Muscle of leg (tissue), 16 donors: ENCODE measurements at places on chromosomes 3 and 15. TPM values are rescaled to one million over a fixed set of nuclear protein-coding genes. Genes with fewer than 3 reads are reported as not detected.
A peak's percentile ranks its signal among the peaks of the same experiment; 100 is the strongest.

Gene MME
- 16.1 TPM for total RNA-seq

Gene GASK1A
- total RNA-seq: 14.6 TPM

Gene SPSB4
- 13.1 TPM for total RNA-seq

Gene NIT2
- total RNA-seq: 26.0 TPM

Gene SEMA3G
- 10.8 TPM for total RNA-seq

Gene ANKUB1
- total RNA-seq: not detected

Gene SRGAP3
- 20.2 TPM for total RNA-seq

DNA sequence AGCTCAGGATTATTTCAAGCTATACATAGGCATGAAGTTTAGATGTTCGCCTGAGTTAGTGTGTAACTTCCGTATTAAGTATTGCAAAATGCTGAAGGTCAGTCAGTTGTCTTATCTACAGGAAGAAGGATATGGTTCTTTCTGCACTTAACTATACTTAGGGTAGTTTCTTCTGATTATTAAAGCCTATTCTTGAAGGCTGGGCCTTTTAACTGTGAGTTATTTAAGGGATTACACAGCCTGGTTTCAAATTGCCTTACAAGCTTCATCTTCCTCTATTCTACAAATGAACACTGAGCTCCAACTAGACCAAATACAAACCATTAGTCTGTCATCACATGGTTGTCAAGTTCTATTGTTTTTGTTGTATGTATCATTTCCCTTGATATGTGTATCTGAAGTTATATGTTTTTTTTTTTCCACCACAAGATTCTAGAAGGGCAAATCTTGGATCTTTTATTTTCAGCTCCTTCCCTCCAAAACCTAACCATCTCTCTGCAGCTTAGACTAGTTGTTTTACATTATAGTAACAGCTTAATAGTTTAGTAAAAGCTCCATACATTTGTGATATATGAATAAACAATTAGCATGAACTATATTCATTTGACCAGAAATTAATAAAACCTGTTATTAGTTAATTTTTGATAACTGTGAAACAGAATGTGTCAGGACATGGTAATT lies 272.9 kb upstream of the KCNMB2 start:
- H3K4me1 ChIP-seq: no peaks in the 10 kb centered on the region
- DNase-seq: no peak
- H3K27me3 ChIP-seq: no peaks in the 10 kb centered on the region

GRCh38 chr15:52020221-52021085 lies 1.4 kb downstream of the MAPK6 start:
- peak; percentile 79 for DNase-seq
- H3K36me3 ChIP-seq: no peaks in the 10 kb centered on the region
- peak overlapping the region; percentile 71 for H3K4me3 ChIP-seq
- H3K27me3 ChIP-seq: no peaks in the 10 kb centered on the region
- peaks cover 10% of the 10 kb centered on the region for H3K4me1 ChIP-seq

GRCh38 chr15:89686522-89686921 lies 4.0 kb downstream of the PEX11A start:
- no peak overlapping the region for H3K4me3 ChIP-seq
- no peak overlapping the region for H3K27ac ChIP-seq
- peaks cover 6% of the 10 kb centered on the region for H3K36me3 ChIP-seq
- H3K27me3 ChIP-seq: no peaks in the 10 kb centered on the region
- peaks cover 6% of the 10 kb centered on the region for H3K4me1 ChIP-seq

DNA sequence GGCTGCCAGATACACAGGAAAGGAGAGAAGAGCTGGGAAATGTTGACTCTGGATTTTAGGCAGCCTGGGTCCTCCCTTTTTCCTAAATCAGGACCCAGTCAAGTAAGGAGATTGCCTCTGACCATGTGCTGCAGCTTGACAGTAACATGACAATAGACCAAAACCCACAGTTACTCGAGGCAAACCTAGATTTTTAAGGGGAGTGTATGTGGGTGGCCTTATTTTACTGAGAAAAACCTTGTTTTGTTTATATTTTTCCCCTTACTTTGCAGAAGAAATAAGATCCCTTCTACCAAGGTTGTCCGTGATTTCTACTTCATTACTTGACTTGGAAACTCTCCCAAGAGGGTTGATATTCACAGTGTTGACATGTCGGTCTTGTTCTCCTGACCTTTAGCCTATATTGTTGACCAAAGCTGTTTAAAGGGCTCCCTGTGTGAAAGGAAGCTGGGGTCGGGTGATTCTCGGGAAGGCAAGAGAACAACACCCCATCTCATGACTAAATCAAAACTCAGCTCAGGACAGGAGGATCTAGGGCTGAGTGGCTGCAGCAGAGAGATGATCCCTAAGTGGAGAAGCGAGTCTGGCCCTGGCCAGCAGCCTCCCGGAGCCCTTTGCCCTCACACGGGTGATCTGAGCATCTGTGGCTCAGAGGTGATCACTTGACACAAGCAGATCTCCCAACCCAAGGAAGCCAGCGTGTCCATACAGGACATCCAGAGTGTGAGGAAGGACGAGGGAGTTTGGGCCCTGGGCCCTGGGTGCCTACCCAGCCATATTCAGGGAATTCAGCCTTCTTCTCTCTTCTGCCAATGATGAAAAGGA lies 31.0 kb upstream of the SLCO2A1 start:
- H3K4me3 ChIP-seq: no peak overlapping the region
- peaks cover 2% of the 10 kb centered on the region for H3K27me3 ChIP-seq
- DNase-seq: peak; percentile 27
- H3K4me1 ChIP-seq: peaks cover 23% of the 10 kb centered on the region
- no peaks in the 10 kb centered on the region for H3K36me3 ChIP-seq

GRCh38 chr3:191254098-191254873 lies 55.2 kb downstream of the OSTN start:
- H3K27ac ChIP-seq: no peak overlapping the region
- H3K27me3 ChIP-seq: no peaks in the 10 kb centered on the region
- no peaks in the 10 kb centered on the region for H3K4me1 ChIP-seq
- H3K4me3 ChIP-seq: no peak overlapping the region
- H3K36me3 ChIP-seq: no peaks in the 10 kb centered on the region
- DNase-seq: no peak

DNA sequence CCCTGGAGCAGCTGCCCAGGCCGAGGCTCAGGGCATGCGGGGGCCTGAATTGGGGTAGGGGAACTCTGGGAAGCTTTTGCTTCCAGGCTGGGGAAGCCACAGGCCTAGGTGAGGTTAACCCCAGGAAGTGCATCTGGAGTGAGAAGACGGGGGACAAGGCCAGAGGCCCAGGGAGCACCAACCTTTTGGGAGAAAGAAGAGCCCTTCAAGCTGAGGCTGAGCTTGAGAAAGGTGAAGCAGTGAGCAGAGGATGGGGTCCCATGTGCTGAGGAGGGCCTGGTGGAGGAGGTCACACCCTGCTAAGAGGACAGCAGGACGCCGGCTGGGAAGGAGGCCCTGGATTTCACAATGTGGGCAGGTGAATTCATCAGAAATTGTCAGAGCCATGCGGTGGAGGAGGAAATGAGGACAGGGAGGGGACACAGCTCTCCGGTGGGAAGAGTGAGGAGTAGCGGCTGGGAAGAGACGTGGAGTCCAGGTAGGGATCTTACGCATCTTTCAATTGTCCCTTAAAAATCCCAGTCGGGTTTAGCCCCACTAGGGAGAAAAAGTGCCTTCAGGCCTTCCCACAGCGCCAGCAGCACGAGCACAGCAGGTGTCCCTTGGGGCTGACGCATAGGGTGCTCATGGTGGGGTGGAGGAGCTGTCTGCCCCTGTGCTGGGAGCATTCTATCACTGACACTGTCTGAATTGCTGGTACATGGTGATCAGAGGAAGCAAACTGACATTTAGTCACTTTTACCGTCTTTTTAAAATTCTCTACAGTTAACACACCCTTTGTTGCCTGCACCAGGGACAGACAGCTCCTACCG lies 50.9 kb downstream of the HCN4 start:
- H3K27me3 ChIP-seq: peaks cover 11% of the 10 kb centered on the region
- no peak overlapping the region for H3K27ac ChIP-seq
- no peaks in the 10 kb centered on the region for H3K36me3 ChIP-seq
- no peak for DNase-seq
- H3K4me3 ChIP-seq: no peak overlapping the region

DNA sequence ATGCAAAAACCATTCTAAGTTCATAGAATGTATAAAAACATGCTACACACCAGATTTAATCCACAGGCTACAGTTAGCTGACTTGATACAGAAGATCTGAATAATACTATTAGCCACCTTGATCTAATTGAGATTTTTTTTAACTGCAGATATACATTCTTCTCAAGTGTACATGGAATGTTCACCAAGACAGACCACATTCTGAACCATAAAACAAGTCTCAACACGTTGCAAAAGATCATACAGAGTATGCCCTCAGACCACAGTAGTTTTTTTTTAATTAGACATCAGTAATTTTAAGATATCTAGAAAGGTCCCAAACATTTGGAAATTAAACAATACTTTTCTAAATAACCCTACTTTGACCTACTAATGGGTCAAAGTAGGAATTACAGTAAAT lies 83.3 kb downstream of the FGF7 start:
- no peak for DNase-seq
- no peak overlapping the region for H3K27ac ChIP-seq
- no peaks in the 10 kb centered on the region for H3K27me3 ChIP-seq
- H3K4me1 ChIP-seq: no peaks in the 10 kb centered on the region

DNA sequence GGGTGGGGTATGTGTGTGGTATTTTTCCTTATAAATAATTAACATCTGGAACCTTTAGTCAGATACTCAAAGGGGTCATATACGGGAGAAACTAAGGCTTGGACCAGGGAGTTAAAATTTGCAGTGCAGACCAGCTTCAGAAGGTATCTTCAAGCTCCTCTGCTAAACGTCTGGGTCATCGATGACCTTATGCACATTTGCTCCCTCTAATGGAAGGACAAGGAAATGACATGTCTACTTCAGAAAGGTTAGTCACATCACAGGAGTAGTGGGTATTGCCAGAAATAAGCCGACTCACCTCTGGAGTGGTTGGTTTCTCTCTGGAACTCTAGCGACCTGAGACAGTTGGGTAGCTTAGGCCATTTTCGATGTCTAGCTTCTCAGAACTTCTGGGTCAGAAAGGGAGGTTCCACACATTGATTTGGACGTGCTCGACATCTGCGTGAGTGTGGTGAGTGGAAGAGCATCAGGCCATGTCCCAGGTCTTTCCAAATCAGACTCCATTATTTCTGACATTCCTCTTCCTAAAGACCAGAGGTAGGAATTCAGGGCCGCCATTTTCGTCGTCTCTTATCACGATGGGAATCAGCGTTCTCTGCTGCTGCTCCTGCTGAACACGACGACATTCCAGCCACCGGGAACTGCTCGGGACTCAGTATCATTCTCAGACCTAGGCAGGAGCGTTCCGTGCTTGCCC lies 31.8 kb upstream of the RASA2 start:
- no peaks in the 10 kb centered on the region for H3K27me3 ChIP-seq
- H3K36me3 ChIP-seq: no peaks in the 10 kb centered on the region
- H3K4me1 ChIP-seq: no peaks in the 10 kb centered on the region
- H3K27ac ChIP-seq: no peak overlapping the region
- no peak overlapping the region for H3K4me3 ChIP-seq

DNA sequence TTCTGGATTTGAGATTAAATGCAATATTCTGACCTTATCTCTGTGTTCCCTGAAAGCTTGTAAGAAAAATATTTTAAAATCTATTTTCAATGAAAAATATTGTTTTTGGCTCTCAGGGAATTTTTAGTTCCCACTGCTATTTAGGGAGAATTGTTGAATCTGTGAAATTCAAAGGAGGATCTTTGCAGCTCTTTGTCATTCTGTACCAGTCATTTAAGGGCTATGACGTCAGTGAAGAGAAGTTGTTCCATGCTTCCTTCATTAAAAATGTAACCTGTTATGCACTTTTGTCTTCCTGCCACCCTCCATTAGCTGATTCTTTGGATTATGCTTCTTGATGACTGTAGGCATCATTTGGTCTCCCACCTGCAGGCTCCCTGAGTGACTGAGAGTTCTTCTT lies 427.8 kb upstream of the C2CD4B start:
- H3K4me1 ChIP-seq: peaks cover 11% of the 10 kb centered on the region
- H3K27me3 ChIP-seq: no peaks in the 10 kb centered on the region
- H3K27ac ChIP-seq: no peak overlapping the region
- H3K4me3 ChIP-seq: no peak overlapping the region
- DNase-seq: no peak
- peaks cover 5% of the 10 kb centered on the region for H3K36me3 ChIP-seq

- H3K4me1 ChIP-seq: no peaks in the 10 kb centered on the region
- H3K27ac ChIP-seq: no peak overlapping the region
- H3K27me3 ChIP-seq: no peaks in the 10 kb centered on the region
- peaks cover 15% of the 10 kb centered on the region for H3K36me3 ChIP-seq
- DNase-seq: no peak
Measured at GRCh38 chr15:52379395-52380106, 83.9 kb upstream of the MYO5C start.

DNA sequence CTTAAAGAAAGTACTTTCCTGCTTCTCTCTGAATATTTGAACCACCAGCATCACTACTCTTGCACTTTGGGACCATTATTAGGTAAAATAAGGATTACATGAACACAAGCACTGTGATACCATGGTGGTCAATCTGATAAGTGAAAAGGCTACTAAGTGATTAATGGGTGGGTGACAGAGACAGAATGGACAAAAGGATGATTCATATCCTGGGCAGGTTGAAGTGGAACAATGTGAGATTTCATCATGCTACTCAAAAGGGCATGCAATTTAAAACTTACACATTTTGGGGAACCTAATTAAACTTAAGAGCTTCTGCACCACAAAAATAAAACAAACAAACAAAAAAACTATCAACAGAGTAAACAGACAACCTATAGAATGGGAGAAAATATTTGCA lies 172.0 kb upstream of the CD96 start:
- no peaks in the 10 kb centered on the region for H3K36me3 ChIP-seq
- no peaks in the 10 kb centered on the region for H3K4me1 ChIP-seq
- H3K27me3 ChIP-seq: no peaks in the 10 kb centered on the region

GRCh38 chr15:78209646-78210348 lies 24.6 kb downstream of the ACSBG1 start:
- H3K4me3 ChIP-seq: no peak overlapping the region
- H3K4me1 ChIP-seq: peaks cover 63% of the 10 kb centered on the region
- no peak for DNase-seq
- no peaks in the 10 kb centered on the region for H3K27me3 ChIP-seq

DNA sequence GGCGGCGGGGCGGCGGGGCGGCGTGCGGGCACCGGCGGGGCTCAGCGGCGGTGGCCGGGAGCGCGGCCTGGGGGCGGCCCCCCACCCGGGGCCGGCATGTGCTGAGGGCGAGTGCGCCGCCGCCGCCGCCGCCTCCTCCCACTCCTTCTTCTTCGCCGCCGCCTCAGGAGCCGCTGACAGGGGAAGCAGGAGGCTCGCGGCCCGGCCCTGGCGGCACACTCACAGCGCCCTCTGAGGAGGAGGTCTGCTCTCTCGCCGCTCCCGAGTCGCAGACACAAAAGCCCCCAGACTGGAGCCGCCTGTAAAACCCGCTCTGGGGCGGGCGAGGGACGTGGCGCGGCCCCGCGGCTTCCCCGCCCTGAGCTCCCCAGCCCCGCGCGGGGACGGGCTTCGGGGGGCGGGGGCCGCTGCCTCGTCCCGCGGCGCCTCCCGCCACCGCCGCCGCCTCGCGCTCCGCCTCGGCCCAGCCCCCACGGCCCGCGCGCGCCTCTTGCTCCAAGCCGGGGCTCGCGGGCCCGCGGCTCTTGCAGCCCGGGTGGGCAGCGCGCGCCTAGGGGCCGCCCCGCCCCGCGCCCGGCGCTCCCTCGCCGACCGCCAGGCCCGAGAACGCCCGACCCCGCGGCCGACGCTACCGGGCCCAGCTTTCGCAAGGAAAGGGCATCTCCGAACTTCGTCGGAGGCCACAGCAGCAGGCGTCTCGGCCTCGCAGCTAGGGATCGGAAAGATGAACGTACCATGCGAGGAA lies at the start of gene PYGO1:
Gene PYGO1, minus strand, starts transcription at position 276 of the 745 bp plus-strand sequence. CDS start 462 bp downstream, outside the sequence.
- peaks cover 3% of the 10 kb centered on the region for H3K27me3 ChIP-seq
- H3K4me3 ChIP-seq: peak within 1 kb of the TSS; percentile 72
- H3K4me1 ChIP-seq: peaks cover 14% of the 10 kb centered on the region
- peak within 1 kb of the TSS; percentile 94 for H3K27ac ChIP-seq
- DNase-seq: peak; percentile 84

GRCh38 chr3:53820756-53821580 lies 25.3 kb downstream of the CHDH start:
- no peak overlapping the region for H3K4me3 ChIP-seq
- H3K36me3 ChIP-seq: no peaks in the 10 kb centered on the region
- peaks cover 28% of the 10 kb centered on the region for H3K4me1 ChIP-seq
- peak; percentile 79 for DNase-seq
- no peaks in the 10 kb centered on the region for H3K27me3 ChIP-seq
